A549 treated with RU486 at 1 μM for 4 hours (cell line): ENCODE measurements at places on chromosomes 6 and 20. TPM values are rescaled to one million over a fixed set of nuclear protein-coding genes. Genes with fewer than 3 reads are reported as not detected.

CDH22 gene
- 0.06 TPM in 1 of 5 replicates, not detected in the others for total RNA-seq

NOTCH4 gene
- 0.22 to 0.73 TPM (median 0.46 TPM) in 5 replicates for total RNA-seq

ANKRD66 gene
- not detected in 5 replicates for total RNA-seq

SLC2A10 gene
- not detected in 5 replicates for total RNA-seq

WFDC2 gene
- total RNA-seq, result not detected in 5 replicates
